ENCODE measurements at places on chromosomes 4 and X.

GRCh38 chrX:49291615-49292337 lies 11.7 kb upstream of the GAGE10 start:
- DNase-seq = peak; percentile 13

- no peak for DNase-seq
Measured at GRCh38 chr4:183195534-183195933, 96.5 kb downstream of the WWC2 start.

- no peak for DNase-seq
Measured at GRCh38 chr4:123528501-123529277, 132.1 kb downstream of the SPRY1 start.

GRCh38 chrX:45622538-45622937 lies 421.9 kb upstream of the DIPK2B start:
- DNase-seq = no peak

DNA sequence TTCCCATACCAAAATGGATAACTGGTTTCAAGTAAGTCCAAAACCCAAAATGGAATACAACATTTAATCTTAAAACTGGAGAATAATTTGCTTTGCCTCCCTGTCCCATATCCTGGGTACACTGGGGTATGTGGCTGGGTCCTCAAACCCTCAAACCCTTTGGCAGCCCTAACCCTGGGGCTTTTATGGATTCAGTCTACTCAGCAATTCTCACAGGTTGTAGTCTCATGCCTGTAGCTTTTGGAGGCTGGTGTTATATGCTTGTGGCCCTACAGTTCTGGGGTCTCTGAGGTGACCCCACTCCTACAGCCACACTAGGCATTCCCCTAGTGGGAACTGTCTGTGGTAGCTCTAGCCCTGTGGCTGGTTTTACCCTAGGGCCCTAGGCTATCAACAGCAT lies 110.5 kb upstream of the NRK start:
- no peak for DNase-seq

GRCh38 chrX:114581528-114582263 lies 2.2 kb upstream of the HTR2C start:
- no peak for DNase-seq

DNA sequence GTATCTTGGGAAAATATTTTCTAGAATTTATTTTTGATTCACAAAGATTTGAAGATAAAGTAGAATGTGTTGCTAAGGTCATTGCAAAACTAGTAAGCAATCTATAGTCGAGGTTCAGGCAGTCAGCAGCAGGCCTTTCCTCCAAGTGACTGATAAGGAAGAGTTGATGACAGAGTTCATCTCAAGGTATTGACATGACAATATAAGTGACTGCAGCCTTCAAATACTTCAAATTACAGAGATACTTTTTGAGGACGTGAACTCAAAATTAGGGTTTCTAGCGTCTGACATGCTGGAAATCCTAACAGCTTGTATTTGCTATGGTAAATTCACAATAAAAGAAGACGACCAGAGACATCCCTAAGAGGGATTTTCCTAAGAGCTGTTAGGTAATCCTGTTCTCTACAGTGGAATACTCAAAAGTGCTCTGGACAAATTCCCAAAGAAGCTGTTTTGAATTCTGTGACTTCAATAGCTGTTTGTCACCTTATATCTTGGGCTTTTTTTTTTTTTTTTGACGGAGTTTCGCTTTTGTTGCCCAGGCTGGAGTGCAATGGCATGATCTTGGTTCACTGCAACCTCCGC lies 7.4 kb downstream of the ARHGAP10 start:
- DNase-seq = no peak

DNA sequence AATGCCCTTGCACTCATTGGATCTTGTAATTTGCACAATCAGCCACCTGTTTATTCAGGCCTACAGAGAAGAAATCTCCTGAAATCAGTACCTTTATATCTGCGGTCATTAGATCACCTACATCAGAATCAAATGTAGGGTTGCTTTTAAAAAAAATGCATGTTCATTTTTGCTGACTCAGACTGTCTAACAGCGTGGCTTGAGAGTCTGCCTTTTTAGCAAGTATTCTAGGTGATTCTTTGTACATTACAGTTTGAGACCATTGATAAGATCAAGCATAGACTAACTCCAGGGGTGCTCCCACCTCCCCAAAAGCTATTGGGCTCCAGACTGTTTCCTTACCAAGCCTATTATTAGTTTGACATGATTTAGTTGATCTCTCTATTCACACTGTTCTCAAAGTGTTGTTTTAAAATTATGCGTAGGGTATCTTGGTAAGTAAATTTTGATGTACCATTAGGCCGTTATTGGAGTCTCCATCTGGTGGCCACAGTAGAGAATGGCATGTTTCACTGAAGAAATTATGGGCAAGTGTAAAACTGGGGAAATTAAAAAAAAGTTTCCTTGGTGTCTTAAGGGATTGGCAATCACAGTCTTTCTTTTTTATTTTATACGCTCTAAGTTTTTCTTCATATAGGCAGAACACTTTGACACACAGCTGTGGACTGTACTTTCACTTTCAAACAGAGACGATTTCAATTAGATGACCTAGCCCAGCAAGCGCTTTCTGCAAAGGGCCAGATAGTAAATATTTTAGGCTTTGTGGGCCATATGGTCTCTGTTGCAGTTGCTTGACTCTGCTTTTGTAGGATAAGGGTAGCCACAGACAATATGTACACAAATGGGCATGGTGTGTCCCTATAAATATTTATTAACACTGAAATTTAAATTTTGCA lies 33.7 kb upstream of the MSL3 start:
- DNase-seq = no peak

GRCh38 chr4:130712038-130712437 lies 1616.1 kb downstream of the C4orf33 start:
- DNase-seq = no peak

DNA sequence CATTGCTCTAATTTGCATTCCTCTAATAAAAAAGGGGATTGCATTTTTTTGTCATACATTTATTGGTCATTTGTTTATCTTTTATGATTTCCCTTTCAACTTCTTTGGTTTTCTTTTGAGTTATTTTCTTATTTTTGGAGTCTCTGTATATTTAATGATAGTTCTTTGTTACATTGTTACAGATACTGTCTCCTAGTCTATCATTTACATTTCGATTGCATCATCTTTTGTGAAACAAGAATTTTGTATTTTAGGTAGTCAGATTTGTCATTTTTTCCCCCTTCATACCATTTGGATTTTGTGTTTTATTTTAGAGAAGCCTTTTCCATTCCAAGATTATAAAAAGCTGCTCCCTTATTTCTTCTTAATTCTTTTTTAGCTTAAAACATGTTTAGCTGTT lies 37.1 kb downstream of the SNX25 start:
- no peak for DNase-seq

DNA sequence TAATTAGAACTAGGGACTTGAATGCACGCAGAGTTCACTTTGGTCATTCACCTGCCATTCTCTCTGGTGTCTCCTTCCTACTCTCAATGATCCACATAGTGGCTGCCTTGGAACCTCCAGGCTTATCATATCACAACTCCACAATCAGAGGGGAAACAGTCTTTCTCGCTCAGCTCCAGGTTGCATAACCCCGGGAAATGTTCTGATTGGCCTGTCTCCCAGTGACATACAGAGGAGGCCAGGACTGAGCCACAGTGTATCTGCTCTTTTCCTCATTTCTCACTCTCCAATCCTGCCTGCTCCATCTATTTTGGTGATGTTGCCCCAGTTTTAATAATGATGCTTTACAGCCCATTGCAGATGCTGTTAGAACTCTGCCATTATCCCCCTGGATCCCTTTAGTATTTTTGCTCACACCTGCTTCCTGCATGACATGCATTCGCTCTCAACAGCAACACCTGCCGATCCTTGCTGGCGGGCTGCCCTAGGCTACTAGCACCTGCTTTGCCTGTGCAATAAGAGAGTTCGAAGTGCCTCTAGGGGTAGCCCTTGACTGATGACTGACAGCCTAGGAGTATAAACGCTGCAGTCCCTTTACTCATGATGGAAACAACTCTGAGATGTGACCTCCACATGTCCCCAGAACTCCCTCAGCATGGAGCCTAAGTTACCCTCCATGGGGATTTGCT lies 211.3 kb upstream of the RPS6KA3 start:
- no peak for DNase-seq

DNA sequence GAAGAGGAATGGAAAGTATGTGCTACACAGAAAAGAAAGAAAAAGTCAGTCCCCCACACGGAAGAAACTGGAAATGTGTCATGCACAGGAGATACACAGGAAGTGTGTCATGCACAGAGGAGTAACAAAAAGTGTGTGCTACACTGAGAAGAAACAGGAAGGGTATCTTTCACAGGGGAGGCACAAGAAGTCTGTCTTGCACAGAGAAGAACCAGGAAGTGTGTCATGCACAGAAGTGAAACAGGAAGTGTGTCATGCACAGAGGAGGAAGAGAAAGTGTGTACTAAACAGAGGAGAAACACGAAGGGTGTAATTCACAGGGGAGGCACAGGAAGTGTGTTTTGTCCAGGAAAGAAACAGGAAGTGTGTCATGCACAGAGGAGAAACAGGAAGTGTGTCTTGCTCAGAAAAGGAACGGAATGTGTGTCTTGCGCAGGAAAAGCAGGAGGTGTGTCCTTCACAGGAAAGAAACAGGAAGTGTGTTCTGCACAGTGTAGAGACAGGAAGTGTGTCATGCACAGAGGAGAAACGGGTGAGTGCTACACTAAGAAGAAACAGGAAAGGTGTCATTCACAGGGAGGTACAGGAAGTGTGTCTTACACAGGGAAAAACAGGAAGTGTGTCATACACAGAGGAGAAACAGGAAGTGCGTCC lies 527.2 kb upstream of the PRKX start:
- DNase-seq = no peak

- DNase-seq = no peak
Measured at GRCh38 chrX:136171420-136171819, 24.1 kb downstream of the FHL1 start.

- DNase-seq = no peak
Measured at GRCh38 chr4:13640149-13640940, 12.8 kb upstream of the BOD1L1 start.

DNA sequence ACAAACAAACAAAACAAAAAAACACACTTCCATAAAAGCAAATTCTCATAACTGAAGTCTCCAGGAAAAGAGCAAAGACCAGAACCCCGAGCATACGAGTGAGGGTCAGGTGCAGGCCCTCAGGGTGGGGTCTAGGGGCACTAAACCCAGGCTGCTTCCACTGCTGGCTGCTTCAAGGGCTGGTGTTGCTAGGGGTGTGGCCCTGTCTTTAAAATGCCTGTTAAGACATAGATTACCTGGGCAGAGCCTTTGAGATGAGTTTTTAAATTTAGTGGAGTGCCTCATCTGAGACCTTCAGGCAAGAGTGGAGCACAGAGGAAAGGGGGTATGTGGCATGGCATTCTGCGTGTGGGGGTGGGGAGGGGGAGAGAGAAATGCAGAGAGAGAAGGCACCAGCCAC lies 87.0 kb downstream of the FHDC1 start:
- DNase-seq = no peak

Data from NCI-H1694 (cell line).